GM23248 (cell line): ENCODE measurements at places on chromosomes 6 and 20.
A peak's percentile ranks its signal among the peaks of the same experiment; 100 is the strongest.

DNA sequence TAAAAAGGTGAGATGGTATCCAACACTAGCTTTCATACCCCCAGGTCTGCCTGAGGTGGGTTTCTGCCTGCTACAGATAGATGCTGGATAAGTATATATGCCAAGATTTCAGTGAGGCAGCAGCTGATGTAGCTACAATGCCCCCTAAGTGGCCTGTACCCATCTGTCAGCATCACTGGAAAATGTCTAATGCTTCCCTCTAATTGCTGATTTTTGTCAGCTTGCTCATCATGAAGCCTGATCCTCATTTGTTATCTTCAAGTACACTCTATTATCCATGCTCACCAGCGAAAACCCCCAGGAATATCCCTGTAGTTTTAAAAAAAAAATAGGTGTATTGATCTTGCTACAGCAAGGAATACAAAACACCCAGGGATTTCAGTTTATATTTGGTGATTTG lies 32.2 kb downstream of the OPRM1 start:
- DNase-seq, result no peak

DNA sequence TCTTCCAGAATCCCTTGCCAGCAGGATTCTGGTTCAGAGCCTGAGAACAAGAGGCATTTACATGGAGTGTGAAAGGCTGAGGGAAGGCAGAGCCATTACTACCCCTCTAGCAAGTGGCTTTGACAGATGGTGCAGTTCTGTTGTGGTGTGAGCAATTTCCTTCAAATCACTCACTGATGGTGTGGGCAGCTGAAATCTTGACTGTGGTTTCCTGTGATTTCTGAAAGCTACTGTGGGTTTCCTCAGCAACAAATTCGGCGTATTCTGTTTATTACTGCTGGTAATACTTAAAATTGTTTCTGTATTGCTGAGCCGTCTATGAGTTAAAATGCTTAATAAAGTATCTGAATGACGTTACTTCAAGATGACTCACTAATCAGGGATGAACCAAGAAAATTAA lies 181.5 kb upstream of the TCF21 start:
- DNase-seq, result peak; percentile 91

GRCh38 chr20:34293119-34293518 lies 10.0 kb downstream of the AHCY start:
- no peak for DNase-seq

DNA sequence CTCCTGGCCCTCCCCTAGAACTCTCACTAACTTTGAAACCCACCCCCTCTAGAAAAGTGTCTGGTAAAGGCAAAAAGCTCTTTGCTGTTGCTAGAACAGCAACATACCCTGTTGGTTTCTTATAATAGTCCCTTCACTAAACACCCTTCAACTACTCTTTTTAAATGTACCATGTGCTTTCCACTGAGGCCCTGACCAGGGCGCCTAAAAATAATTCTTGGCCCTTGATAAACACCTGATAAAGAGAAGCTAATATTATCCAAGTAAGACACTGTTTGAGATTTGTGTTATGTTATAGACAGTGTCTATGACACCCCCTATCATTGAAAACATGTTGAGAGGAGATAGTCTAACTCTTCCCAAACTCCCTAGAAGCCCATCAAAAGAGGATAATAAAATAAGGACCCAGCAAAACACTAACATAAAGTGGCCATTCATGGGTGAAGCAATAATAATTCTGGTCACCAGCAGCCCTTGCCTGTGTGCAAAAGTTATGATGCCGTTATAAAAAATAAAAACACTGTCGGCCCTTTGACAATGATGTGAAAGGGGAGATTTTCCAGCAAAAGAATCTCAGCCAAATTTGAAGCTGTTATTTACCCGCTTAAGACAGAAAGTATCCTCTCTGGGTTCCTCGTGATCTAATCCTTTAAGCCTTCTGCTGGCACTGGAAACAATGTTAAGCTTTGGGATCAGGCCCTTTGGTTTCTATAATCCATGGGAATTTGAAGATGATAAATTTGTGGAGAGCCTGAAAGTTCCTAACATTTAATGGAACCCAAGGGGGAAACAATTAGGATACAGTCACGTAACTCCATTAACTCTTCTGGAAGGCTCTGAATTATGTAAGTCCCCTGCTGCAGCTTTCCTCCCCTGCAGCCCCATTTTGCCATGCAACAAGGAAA lies 122.6 kb upstream of the PLCB4 start:
- no peak for DNase-seq

- no peak for DNase-seq
These were observed 169.6 kb downstream of the PLCB1 start for GRCh38 chr20:8301655-8302054.

DNA sequence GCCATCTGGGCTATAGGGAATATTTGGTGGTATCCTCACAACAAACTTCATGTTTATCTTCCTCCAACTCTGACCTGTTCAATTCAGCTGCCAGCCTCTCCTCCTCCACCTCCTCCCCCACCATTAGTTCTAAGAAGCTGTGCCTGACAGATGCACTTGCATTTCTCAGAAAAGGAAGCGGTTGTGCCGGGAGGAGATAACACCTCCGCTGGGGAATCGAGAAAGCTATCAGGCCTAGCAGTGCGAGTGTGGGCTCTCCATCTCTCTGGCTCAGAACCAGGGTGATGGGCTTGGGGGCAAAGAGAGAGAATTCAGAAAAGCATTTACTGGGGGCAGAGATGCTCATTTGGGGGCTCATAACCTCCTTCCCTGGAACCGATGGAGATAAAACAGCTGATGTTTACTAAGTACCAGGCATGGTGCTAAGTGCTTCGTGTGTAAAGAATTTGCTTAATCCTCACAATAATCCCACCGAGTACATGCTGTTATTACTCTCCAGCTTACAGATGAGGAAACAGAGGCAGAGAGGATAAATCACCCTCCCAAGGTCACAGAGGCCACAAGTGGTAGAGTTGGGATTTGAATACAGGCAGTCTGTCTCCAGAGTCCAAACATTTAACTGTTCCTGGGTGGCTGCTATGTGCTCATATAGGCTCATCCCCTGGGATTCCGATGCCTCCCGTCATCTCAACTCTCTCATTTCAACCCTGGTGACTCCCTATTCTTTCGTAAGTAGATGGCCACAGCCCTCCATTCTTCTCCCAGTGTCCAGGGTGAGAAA lies 38.3 kb downstream of the COX4I2 start:
- DNase-seq, result peak; percentile 20

GRCh38 chr6:90545448-90545847 lies 41.4 kb downstream of the MAP3K7 start:
- DNase-seq, result peak; percentile 52

DNA sequence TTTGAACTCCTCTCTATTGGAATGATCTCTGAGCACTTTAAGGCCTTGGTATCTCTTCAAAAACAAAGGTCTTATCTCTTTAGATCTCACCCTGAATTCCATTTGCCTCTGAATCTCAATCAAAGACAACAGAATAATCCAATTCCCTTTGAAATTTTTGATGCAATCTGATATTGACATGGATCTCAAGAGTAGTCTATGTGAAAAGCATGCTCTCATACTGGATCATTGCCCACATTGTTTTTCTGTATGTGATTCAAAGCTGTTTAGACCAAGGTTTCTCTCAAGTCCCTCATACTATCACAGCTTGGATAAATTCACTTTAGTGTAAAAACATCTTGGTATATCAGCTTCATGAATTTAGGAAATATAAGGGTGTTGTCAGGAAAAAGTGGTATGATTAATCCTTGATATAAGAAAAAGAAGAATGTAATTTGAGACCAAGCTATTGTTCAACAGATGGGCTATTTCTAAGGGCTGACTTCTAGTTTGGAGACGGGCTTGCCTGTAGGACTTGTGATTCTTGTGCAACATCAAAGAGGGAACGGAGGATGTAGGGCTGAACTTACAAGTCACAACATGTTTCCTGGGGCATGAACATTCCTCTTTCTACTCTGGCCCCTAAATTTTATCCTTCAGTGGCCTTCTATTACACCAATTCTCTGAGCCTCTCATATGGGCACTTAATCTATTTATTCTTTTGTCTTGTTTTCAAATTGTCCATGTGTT lies 77.9 kb upstream of the CITED2 start:
- peak; percentile 26 for DNase-seq

- peak; percentile 66 for DNase-seq
These were observed 1.0 kb upstream of the HELZ2 start for GRCh38 chr20:63574829-63575743.

- no peak for DNase-seq
These were observed 46.9 kb downstream of the TRAF3IP2 start for GRCh38 chr6:111558690-111559187.

DNA sequence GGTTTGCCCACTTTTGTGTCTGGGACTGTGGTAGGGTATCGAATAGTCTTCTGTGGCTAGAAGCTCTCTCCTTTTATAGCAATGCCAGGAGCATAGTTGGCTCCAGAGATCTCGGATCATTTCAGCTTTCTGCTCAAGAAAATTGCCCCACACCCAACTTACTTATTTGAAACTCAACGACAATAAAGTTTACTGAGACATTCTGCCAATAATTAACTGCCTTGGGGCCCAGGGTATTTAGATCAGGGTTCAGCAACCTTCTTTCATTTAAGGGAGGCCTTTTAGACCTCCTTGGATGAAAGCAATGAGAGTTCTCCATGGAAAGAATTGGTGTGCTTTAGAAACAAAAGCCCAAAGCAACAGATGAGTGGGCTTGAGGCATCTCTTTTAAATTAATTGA lies 53.8 kb upstream of the GMPR start:
- no peak for DNase-seq

- peak; percentile 37 for DNase-seq
These were observed 478.8 kb downstream of the CD83 start for GRCh38 chr6:14596410-14596809.

GRCh38 chr20:46332373-46333160 lies 24.3 kb upstream of the CDH22 start:
- DNase-seq, result no peak

DNA sequence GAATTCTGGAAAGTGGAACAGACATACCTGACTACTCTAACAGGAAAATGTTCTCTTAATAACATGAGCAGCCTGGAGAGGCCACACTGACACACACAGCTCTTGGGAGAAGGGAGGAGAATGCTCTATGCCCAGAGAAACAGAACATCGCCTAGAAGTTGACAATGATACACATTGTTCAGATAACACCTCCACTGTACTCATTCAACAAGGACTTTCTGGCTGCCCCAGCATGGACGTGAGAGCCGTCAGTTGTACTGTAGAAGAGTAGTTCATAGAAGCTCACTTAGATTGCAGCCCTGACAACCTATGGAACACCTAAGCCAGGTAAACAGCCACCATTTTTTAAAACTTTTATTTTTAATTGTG lies 28.9 kb downstream of the BMP7 start:
- DNase-seq, result no peak

DNA sequence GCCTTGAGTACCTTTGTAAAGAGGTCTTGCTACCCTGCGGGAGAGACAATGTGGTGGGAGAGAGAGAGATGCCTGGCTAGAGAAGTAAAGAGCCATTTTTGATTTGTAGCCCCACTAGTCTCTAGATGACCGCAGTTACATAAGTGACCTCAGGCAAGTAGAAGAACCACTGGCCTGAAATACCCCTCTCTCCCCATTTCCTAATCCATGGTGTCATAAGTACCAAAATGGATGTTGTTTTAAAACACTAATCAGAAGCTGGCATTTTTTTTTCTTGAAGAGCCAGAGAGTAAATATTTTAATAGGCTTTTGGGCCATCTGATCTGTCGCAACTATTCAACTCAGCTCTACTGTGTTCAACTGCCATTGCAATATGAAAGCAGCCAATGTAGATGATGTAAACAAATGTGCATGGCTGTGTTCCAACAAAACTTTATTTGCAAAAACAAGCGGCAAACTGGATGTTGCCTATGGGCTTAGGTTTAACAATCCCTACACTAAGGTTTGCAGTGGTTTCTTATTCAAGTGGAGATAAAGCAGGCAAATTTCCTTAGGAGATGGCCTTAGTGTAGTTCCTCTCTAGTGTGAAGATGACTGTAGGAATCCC lies 36.5 kb downstream of the RARS2 start:
- DNase-seq, result no peak

GRCh38 chr6:149967591-149967990 lies 3.8 kb downstream of the ULBP1 start:
- DNase-seq, result no peak

- DNase-seq, result no peak
These were observed 74.4 kb downstream of the TRAM2 start for GRCh38 chr6:52502306-52503029.

DNA sequence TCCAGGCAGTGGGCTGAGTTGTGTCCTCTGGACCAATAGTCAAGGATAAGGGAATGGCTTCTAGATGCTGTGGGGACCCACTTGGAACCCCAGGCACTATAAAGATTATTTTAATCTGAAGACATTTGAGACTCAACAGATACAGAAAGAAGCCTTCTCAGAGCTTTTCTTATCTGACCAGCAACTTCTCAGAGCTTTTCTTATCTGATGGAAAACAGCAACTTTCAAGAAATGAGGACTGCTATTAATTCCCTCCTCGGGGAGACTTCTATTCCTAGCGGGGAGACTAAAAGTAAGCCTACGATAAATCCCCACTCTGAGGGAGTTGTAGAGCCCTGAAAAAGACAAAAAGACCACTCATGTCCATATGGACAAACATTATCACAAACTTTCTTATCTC lies 160.5 kb downstream of the RNASET2 start:
- DNase-seq, result no peak

GRCh38 chr20:48538058-48538825 lies 289.6 kb downstream of the PREX1 start:
- DNase-seq, result peak; percentile 57

- DNase-seq, result peak; percentile 68
These were observed 575 bp downstream of the WTAP start for GRCh38 chr6:159727717-159728445.

DNA sequence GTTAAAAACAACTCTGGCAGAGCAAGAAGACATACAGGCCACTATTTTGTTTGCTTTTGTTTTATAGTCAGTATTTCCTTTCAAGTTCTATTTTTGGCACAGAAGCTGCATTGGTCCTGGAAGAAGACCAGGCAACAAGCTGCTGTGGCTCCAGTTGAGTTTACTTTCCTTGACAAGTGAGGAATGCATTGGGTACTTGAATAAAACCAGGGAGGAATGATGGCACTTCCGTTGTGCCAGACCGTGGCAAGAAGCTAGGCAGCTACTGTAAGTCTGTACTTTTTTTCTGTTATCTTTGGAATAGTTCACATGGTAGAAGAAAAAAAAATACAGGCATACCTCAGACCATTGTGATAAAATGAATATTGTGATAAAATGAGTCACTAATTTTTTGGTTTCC lies 66.3 kb downstream of the NCOA3 start:
- DNase-seq, result peak; percentile 73

GRCh38 chr6:5622276-5623005 lies 361.1 kb downstream of the FARS2 start:
- DNase-seq, result no peak

GRCh38 chr6:40989204-40990169 lies 49.5 kb downstream of the UNC5CL start:
- DNase-seq, result no peak

DNA sequence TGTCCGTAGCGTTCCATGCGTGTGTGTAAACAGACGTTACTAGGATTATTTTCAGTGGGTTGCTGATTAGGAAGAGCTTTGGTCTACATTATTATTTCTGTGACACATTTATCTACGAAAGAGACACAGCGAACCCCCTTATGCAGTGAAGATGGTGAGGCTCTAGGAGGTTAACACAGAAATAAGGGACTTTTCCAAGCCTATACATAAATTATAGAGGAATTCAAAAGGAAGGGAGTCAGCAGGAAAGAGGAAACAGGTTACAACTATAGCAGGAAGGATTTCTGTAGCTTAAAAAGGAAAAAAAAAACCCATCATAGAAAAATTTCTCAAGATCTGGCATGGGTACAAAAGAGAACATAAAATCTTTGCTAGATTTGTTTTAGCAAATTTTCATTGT lies 12.9 kb upstream of the RPS6KA2 start:
- DNase-seq, result no peak

- DNase-seq, result no peak
These were observed 180.9 kb downstream of the ARID1B start for GRCh38 chr6:156957931-156958547.

- peak; percentile 79 for DNase-seq
These were observed 474 bp downstream of the CEBPB start for GRCh38 chr20:50191065-50191543.
